ENCODE measurements at places on chromosomes 2 and 18. TPM values are rescaled to one million over a fixed set of nuclear protein-coding genes. Genes with fewer than 3 reads are reported as not detected.

Gene COL4A4
- total RNA-seq: not detected

Gene SGO2
- total RNA-seq: 22.9 TPM

DNA sequence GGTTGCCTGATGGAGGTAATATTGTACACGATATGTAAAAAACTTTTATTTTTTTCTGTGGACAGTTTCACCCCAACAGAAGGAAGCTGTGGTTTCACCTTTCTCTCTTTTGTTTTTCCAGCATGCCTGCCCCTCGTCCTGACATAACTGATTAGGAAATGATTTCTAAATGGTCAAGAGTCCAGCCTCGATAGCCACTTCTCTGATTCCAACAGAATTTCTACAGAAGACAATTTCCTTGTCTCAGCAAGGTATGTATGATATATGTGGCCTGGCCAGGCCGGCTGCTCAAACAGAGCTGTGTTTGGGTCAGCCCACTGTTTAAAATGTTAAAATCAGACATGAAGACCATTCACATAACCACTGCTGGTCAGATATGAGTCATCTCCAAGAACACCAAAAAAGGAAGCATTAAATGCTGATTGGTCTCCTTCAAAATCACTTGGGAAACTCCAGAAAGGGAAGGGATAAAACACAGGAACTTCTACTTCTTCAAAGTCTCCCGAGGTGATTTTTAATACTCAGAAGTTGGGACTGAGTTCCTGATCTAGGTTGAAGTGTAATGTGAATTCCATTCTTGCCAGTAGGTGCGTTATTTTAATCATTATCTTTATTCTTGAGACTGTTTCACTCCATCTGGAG, 22.3 kb downstream of the ATP8B1 start:
- no peaks in the 10 kb centered on the region for H3K27me3 ChIP-seq
- H3K4me3 ChIP-seq: peak overlapping the region; percentile 10
- H3K4me1 ChIP-seq: peaks cover 37% of the 10 kb centered on the region
- peak overlapping the region; percentile 80 for H3K27ac ChIP-seq
- peak; percentile 81 for DNase-seq

GRCh38 chr2:70633508-70633907, 79.9 kb upstream of the TGFA start:
- DNase-seq: no peak
- H3K4me1 ChIP-seq: no peaks in the 10 kb centered on the region
- H3K4me3 ChIP-seq: no peak overlapping the region
- no peaks in the 10 kb centered on the region for H3K36me3 ChIP-seq
